Lung (tissue), 17 donors: ENCODE measurements at places on chromosomes 5 and 9. TPM values are rescaled to one million over a fixed set of nuclear protein-coding genes. Genes with fewer than 3 reads are reported as not detected.

Gene HTR4
- 0.18 TPM for total RNA-seq

Gene SLC36A2
- total RNA-seq = not detected

Gene SLC44A1
- total RNA-seq = 61.7 TPM

Gene SIGMAR1
- 64.1 TPM for total RNA-seq

Gene CERT1
- total RNA-seq = 59.7 TPM

Gene N4BP3
- 11.4 TPM for total RNA-seq

Gene PLAC8L1
- total RNA-seq = not detected

GRCh38 chr5:52863715-52864290, 76.1 kb downstream of the ITGA1 start:
- no peak overlapping the region for H3K27ac ChIP-seq
- no peaks in the 10 kb centered on the region for H3K4me1 ChIP-seq
- no peaks in the 10 kb centered on the region for H3K36me3 ChIP-seq
- H3K4me3 ChIP-seq = no peak overlapping the region
- H3K27me3 ChIP-seq = no peaks in the 10 kb centered on the region

DNA sequence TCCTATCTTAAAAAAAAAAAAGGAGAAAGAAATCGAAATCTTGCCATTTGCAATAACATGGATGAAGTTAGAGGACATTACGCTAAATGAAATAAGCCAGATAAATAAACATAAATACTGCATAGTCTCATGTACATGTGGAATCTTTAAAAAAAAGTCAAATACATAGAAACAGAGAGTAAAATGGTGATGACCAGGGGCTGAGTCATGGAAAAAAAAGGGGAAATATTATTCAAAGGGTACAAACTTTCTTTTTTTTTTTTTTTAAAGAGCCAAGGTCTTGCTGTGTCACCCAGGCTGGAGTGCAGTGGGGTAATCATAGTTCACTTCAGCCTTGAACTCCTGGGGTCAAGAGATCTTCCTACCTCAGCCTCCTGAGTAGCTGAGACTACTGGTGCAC, 310.1 kb downstream of the ZNF608 start:
- no peak overlapping the region for H3K4me3 ChIP-seq
- no peaks in the 10 kb centered on the region for H3K36me3 ChIP-seq
- H3K27ac ChIP-seq = no peak overlapping the region
- peaks cover 14% of the 10 kb centered on the region for H3K4me1 ChIP-seq
- DNase-seq = no peak

DNA sequence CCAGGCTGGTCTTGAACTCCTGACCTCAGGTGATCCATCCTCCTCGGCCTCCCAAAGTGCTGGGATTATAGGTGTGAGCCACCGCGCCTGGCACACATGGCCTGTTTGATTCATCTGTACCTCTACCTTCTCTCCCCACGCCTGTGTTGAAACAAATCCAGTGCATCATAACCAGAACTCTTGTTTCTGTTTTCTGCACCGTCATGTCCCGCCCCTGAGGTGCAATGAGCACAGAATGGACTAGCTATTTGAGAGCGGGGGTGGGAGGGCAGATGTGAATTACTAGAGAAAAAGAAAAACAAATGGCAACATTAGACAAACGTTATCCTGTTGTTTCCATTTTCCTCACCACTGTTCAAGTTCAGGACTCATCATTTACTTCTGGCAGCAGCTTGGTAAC, 10.7 kb upstream of the FAM193B start:
- no peaks in the 10 kb centered on the region for H3K4me1 ChIP-seq
- H3K4me3 ChIP-seq = no peak overlapping the region
- H3K27me3 ChIP-seq = no peaks in the 10 kb centered on the region
- H3K36me3 ChIP-seq = no peaks in the 10 kb centered on the region
- no peak for DNase-seq

DNA sequence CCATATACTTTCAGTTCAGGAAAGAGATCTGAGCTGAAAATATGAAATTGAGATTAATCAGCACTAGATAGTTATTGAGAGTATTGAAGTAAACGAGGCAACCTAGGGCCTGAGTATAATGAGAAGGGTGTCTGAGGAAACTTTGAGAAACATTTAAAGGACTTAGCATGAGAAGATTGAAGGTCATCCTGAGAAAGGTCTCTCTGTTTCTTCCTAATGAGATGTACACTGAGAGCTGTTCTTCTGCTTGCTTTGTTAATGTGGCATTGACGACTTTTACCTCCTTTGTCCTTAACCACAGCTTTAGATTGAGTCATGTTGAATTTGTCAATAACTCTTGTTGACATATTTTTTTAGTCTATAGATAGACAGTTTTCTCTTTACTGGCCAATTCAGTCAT, 145.1 kb upstream of the ACTBL2 start:
- H3K27me3 ChIP-seq = no peaks in the 10 kb centered on the region
- H3K4me1 ChIP-seq = peaks cover 4% of the 10 kb centered on the region
- no peak for DNase-seq
- H3K4me3 ChIP-seq = no peak overlapping the region

DNA sequence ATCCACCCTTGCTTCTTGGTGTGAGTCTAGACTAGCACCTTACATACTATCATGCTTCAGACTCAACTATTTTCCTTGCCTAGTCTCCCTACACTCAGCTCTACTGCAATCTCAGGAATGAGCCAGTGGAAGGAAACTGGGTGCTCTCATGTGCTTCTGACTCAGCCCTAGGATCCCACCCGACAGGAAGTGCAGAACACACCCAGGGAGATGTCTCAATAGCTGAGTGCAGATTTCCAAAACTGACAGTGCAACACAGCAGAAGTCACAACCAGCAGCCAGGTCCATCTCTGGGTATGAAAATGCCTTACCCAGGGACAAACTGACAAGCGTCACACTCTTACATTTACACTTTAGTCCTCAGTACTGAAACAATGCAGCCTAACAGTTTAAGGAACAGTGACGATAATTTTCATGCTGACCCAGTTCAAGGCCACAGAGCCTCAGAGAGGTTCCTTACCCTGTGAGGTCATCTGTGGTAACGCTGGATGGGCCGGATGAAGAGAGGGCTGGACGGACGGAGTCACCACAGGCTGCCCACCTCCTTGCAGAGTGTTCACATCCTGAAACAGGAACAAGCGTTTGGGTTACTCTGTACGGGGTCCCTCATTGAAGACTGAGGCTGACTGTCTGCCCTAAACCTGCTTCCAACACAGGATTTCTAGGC, 33.0 kb downstream of the FKBP15 start:
- no peak overlapping the region for H3K4me3 ChIP-seq
- H3K27ac ChIP-seq = peak overlapping the region; percentile 82

- peak overlapping the region; percentile 81 for H3K4me3 ChIP-seq
- peak overlapping the region; percentile 82 for H3K27ac ChIP-seq
- peaks cover 13% of the 10 kb centered on the region for H3K4me1 ChIP-seq
- H3K36me3 ChIP-seq = no peaks in the 10 kb centered on the region
Measured at GRCh38 chr5:112419986-112420864, 1.1 kb upstream of the EPB41L4A start.

- no peak overlapping the region for H3K4me3 ChIP-seq
- peaks cover 44% of the 10 kb centered on the region for H3K36me3 ChIP-seq
- no peak for DNase-seq
- H3K27ac ChIP-seq = no peak overlapping the region
- H3K4me1 ChIP-seq = no peaks in the 10 kb centered on the region
- no peaks in the 10 kb centered on the region for H3K27me3 ChIP-seq
Measured at GRCh38 chr5:14507156-14507941, 74.2 kb upstream of the OTULINL start.

- H3K4me1 ChIP-seq = no peaks in the 10 kb centered on the region
- H3K36me3 ChIP-seq = no peaks in the 10 kb centered on the region
- no peak overlapping the region for H3K4me3 ChIP-seq
- no peak for DNase-seq
- H3K27me3 ChIP-seq = no peaks in the 10 kb centered on the region
- H3K27ac ChIP-seq = no peak overlapping the region
Measured at GRCh38 chr5:122152266-122152900, 23.0 kb downstream of the ZNF474 start.

- no peaks in the 10 kb centered on the region for H3K36me3 ChIP-seq
- no peak overlapping the region for H3K27ac ChIP-seq
- no peak for DNase-seq
- H3K27me3 ChIP-seq = no peaks in the 10 kb centered on the region
Measured at GRCh38 chr5:14171621-14172020, 28.5 kb downstream of the TRIO start.

GRCh38 chr9:130186051-130186450, 13.8 kb downstream of the NCS1 start:
- no peak overlapping the region for H3K27ac ChIP-seq
- H3K27me3 ChIP-seq = no peaks in the 10 kb centered on the region
- H3K4me1 ChIP-seq = peaks cover 31% of the 10 kb centered on the region
- H3K4me3 ChIP-seq = no peak overlapping the region

GRCh38 chr9:124442379-124442778, 7.9 kb upstream of the ADGRD2 start:
- H3K4me3 ChIP-seq = no peak overlapping the region
- H3K27ac ChIP-seq = no peak overlapping the region
- DNase-seq = no peak
- no peaks in the 10 kb centered on the region for H3K36me3 ChIP-seq
- no peaks in the 10 kb centered on the region for H3K4me1 ChIP-seq
- H3K27me3 ChIP-seq = no peaks in the 10 kb centered on the region

DNA sequence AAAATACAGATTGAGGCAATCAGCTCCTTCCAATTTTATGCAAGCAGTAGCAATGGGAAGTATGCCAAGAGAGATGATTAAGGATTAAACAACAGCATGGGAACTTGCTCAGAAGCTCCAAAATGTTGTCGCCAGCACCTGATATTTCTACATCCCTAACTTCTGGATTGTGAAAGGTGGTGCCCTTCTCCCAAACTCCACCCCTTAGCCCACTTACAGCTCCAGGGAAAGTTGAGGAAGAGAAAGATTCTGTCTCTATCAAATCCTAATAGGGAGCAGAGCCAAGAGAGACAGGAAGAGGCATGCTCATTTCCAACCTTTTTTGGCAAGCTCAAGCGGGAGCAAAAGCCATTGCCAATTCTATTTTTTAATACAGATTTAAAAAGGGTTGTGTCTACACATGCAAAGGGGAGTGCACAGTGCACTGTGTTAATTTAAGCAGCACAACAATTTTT, 92.4 kb upstream of the NR3C1 start:
- H3K36me3 ChIP-seq = no peaks in the 10 kb centered on the region

DNA sequence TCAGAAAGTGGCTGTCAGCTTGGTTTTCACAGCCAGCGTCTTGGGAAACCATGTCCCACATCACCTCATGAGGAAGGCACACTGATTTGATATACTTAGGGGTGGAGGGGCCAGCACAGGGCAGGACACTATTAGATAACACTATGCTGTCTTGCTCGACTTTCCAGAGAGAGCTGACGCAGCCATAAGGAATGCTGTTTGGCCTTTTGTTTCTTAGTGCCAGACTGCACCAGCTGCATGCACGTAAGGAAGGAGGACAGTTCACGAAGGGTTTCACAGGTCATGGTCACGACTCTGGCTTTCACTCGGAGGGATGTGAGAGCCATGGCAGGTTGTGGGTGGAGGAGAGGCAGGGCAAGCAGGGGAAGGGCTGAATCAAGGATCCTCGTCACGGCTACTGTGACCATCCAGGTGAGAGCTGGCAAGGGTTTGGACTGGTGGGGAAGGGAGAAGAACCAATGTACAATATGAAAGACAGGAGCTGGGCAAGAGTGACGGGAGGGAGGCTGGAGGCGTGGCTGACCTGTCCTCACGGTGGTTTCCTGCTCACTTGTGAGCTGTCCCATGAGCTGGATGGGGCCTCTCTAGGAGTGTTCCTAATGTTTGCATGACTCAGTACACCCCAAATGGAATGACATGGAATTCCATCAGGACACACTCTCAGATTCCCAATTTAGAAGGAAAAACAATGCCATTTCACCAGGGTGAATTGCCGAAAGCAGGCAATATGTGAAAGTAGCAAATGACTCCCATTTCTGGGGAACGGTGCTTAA, 61.7 kb downstream of the OTULIN start:
- H3K36me3 ChIP-seq = no peaks in the 10 kb centered on the region
- H3K27me3 ChIP-seq = no peaks in the 10 kb centered on the region
- peak overlapping the region; percentile 0 for H3K27ac ChIP-seq
- no peak overlapping the region for H3K4me3 ChIP-seq
- no peak for DNase-seq

DNA sequence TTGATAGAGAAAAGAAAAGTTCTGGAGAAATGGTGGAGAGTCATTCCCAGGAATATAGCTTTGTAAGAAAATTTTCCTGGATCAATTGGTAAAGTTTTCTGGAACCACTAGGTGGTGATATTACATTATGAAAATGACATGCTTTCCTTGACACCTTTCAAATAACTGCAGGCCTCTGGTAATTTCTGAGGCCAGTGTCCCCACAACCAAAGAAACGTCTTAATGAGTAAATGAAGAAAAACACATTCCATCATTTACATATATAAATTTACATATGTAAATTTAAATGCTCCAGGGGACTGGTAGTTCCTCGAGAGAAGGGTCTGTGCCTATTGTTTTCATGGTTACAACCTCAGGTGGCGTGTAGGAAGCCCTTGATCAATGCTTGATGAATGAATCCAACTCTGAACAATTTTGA, 17.2 kb upstream of the RGS3 start:
- no peaks in the 10 kb centered on the region for H3K4me1 ChIP-seq
- no peaks in the 10 kb centered on the region for H3K36me3 ChIP-seq
- peak; percentile 77 for DNase-seq

DNA sequence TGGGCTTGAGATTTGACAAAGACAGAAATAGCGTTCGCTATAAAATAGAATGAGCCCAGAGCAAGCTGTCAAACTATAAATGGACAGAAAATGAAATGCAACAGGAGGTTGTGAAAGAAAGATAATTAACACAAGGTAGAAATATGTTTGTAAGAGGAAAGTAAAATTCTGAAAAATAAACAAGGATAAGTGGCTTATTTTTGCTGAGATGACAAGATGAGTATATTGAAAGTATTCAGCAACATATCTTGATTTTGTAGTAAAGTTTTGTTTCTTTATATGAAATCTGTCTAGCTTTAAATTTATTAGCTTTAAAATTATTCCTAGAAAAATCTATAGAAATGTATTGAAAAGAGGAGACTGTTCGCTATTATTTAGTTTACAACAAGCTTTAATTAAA, 111.9 kb upstream of the RPS23 start:
- H3K36me3 ChIP-seq = no peaks in the 10 kb centered on the region
- no peak overlapping the region for H3K27ac ChIP-seq
- peaks cover 17% of the 10 kb centered on the region for H3K4me1 ChIP-seq
- DNase-seq = no peak
- H3K4me3 ChIP-seq = no peak overlapping the region
